ENCODE measurements at places on chromosomes 1 and 21.
A peak's percentile ranks its signal among the peaks of the same experiment; 100 is the strongest.

DNA sequence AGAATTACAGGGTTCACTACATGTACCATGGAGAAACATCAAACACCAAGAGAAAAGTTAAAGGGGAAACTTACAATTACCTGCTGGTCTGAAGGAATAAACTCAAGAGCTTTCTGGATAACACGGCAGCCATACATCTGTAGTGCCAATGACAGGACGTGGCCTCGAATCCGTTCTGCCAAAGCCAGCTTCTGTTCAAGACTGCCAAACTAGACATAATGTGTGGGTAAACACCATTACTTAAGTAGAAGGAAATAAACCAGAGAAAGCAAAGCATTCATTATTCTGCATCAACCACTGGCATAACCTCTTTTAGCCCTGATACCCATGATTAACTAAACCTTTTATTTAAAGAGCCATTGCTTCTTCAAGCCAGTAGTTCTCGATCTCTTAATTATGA lies 41.5 kb upstream of the SDC3 start:
- no peak for DNase-seq

- no peak for DNase-seq
Measured at GRCh38 chr1:205626216-205626615, 5.6 kb downstream of the ELK4 start.

GRCh38 chr1:117566556-117566955 lies 39.3 kb upstream of the TENT5C start:
- DNase-seq = no peak

GRCh38 chr1:200182701-200183100 lies 155.2 kb downstream of the NR5A2 start:
- no peak for DNase-seq

DNA sequence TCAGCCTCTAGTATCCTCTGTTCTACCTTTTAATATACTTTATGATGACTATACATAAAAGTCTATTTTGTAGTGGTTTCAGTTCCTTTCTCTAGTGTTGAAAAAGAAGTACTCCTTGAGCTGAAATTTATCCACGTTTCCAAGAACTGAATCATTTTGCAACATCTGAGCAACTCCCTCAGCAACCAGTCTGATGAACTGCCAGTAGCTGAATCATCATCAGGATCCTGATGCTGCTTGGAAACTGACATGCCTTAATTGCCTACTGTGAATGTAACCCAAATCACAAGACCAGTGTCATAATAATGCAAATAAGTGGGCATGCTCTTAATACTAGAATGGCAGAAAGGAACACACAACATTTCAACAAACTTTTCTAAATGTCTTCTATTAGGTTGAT lies 103.3 kb downstream of the CYYR1 start:
- no peak for DNase-seq

GRCh38 chr21:31351438-31351837 lies 7.4 kb upstream of the TIAM1 start:
- DNase-seq = no peak

DNA sequence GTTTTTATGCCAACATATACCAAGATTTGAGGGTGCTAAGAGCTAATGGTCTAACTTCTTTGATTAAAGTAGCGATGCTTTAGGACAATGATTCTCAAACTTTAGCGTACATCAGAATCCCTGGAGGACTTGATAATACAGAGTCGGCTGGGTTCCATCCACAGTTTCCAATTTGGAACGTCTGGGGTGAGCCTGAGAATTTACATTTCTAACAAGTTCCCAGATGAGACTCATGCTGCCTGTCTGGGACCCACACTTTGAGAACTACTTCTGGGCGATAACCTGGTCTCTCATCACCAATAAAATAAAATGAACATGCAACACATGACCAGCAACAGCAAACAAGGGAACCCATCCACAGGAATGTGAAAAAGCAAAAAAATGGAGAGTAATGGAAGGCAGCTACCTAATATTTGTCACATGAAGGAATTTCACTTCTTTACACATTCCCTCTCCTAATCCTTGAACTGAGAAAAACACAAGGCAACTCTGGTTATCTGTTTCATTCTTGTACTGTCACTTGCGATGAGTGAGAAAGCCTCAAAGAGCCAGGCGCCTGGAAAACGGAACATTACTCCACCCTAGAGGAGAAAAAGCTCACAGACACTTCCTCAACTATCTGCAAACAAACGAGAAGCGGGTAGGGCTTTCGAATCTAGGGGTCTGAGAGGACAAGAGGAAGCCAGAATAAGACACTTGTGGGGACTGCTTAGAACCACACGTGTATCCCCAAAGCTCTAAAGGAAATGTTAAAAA lies 14.0 kb downstream of the HSF2BP start:
- DNase-seq = peak; percentile 80

GRCh38 chr21:24275616-24276015 lies 1331.7 kb downstream of the MRPL39 start:
- no peak for DNase-seq

DNA sequence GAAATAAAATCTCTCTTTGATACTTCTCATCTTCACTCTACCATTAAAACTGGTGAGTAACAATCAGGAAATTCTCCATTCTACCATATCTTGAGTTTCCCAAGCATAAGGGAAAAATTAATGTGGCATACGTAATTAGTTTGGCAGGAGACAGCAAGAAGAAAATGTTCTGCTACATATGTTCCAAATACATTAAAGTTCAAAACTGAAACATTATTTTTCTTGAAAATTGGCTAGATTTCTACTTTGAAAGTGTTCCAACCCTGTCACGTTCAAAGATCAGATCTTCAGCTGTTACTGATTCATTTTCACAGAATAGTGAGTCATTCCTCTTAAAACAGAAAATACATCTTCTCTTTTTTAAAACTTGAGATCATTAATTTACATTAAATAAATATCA lies 48.5 kb downstream of the PIGK start:
- no peak for DNase-seq
